NB4 (cell line): ENCODE measurements at places on chromosomes 1 and 21.

DNA sequence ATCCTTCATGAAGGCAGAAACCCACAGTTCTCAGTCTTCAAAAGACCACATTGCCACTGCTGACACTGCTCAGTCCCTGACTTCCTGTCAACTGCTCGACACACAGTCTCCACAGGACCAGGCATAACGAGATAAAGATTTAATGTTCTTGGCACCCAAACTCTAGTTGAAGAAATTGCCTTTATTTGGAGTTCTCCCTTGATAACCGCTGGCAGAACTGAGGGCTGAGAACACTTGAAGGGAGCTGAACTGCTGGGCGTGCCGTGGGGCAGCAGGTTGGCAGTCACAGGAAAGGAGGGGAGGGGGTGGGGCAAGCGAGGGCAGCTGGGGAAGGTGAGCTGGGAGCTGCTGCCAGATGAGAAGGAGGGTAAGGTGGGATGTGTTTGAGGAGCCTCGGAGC lies 15.9 kb downstream of the HENMT1 start:
- DNase-seq, result no peak

DNA sequence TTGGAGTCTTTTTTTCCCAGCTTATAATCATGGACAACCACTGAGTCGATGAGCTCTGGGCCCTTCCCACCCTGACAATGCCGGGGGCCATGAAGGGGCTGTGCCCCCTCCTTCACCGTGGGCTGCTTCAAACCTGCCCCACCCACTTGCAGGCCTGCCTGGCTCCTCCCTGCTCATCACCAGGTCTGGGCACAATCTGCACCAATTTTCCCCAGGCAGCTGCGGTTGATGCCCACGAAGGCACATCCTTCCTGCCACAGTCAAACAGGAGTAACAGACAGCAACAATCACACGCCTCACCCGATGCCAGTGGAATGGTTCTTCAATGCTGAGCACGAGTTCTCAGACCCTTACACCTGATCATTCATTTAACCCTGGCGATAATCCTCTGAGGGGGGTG lies 18.9 kb downstream of the PGLYRP3 start:
- no peak for DNase-seq

DNA sequence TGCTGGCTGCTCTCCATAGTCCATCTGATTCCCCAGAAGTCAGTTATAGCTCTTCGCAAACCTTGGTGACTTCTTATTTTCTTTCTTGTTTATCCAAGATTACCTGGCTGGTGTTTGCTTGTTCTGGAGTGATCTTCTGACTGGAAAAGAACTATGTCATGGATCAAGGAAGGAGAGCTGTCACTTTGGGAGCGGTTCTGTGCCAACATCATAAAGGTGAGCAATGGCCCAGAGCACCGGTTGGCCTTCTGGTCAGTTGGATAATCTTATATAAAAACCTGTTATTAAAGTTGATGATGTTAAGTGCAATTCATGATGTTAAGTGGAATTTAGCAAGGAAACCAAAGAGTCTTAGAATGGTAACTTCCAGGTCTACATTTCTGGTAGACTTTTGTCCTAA lies 672 bp downstream of the DHDDS start:
- no peak for DNase-seq

DNA sequence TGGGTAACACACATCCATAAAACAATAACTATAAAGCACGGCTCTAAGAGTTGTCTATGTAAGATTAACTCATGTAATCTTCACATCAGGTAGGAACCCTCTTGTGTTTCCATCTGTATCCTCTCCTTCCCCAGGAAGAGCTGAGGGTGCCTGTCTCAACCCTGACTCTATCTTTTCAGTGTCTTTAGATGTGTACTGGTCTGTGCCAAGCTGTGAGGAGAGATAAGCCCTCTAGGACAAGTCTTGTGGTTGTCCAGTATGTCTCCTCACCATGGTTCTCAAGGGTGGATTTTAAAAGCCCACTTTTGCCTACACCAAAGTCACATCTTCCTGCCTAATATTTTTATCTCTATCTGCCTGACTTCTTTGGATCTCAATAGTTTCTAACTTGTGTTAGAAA lies 300.1 kb downstream of the KCNT2 start:
- no peak for DNase-seq

- DNase-seq, result peak; percentile 77
These were observed 125.1 kb downstream of the MRPS6 start for GRCh38 chr21:34198231-34199120.

GRCh38 chr21:27447843-27448242 lies 481.0 kb upstream of the ADAMTS5 start:
- no peak for DNase-seq

- DNase-seq, result no peak
These were observed 381.1 kb upstream of the NCAM2 start for GRCh38 chr21:20617130-20617529.

DNA sequence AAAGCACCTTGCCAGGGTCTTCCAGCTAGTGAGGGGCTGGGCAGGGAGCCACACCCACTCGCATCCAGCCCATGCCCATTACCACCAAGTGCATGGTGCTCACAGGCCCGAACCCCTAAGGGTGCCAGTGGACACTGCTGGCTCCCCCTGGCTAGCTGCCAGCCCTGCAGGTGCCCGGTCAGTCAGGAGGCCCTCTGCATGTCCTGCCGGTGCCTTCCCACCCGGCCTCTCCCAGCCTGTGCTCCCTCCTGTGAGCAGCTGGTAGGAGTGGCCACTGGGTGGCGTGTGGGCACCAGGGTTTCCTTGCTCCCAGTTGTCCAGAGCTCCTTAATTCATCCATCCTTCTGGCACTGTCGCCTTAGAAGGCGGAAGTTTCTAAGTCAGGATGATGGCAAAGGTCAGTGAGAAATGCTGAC lies 33.4 kb downstream of the QSOX1 start:
- DNase-seq, result peak; percentile 59

DNA sequence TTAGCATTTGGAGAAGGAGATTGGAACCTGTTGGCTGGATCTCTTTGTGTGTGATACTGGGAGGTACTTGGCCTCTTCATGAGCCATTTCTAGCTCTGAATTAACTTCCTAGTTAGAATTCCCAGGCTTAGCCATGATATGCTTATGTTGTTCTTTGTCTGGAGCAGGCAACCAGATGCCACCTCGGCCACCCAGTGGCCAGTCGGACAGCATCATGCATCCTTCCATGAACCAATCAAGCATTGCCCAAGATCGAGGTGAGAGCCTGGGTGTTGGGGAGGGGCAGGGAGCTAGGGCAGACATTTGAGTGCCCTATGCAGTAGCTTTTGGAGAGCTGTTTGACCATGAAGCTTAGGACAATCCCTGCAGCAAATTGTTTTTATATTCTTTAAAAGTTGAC lies 26.5 kb upstream of the PIGV start:
- DNase-seq, result peak; percentile 26

- DNase-seq, result no peak
These were observed 3.9 kb downstream of the KCNA10 start for GRCh38 chr1:110515041-110515440.

GRCh38 chr1:54070171-54070837 lies 16.9 kb downstream of the TCEANC2 start:
- peak; percentile 72 for DNase-seq

DNA sequence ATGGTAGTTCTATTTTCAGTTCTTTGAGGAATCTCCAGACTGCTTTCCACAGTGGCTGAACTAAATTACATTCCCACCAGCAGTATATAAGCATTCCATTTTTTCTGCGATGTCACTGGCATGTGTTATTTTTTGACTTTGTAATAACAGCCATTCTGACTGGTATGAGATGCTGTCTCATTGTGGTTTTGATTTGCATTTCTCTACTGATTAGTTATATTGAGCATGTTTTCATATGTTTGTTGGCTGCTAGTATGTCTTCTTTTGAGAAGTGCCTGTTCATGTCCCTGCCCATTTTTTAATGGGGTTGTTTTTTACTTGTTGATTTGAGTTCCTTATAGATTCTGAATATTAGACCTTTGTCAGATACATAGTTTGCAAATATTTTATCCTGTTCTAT lies 87.9 kb downstream of the RPS6KC1 start:
- DNase-seq, result no peak

DNA sequence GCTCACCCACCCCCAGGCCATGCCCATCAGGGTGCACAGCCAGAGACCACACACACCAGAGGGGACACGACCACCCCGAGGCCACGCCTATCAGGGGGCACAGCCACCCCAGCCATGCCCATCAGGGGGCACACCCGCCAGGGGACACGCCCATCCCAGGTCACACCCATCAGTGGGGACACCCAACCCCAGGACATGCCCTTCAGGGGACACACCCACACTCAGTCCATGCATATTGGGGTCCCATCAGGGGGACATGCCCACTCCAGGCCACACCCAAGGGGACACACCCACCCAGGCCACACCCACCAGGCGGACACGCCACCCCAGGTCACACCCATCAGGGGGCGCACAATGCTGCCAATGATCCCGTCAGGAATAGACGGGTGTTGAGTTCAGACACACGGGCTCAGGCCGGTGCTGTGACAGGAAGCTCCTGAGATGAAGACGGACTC lies 20.7 kb downstream of the MCM3AP start:
- peak; percentile 17 for DNase-seq

DNA sequence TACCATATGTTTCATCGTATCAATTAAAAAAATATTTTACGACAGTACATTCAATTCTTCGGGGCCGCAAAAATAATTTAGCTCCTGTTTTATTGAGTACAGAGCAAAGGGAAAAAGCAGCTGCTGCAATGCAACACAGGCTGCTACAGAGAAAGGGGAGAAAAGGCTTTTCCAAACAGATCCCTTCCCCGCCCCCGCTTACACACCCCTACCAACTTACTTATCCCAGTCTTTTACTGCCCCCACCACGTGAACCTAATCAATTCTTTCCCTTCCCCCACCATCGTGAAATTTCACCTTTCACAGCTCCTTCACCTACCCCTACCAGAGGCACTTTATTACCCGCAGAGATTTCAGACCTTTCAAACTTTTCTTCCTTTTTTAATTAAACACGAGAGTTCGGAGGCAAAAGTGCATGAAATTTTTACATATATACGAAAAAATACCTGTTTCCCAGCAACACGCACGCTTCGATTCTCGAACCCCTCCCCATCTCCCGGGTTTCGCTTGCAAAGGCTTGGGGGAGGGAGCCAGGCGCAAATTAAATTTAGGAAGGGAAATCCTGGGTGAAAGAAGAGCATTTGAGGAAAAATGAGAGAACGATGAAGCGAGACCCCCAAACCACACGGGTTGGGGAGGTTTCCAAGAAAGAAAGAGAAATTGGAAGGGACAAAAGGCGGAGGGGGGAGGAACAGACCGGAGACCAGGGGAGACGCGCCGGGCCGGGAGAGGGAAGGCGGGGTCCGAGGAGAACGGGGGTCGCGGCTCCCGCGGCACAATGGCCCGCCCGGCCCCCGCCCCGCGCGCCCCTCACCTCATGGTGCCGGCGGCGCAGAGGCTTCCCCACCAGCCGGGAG lies 823 bp downstream of the ENAH start:
- DNase-seq, result peak; percentile 21

DNA sequence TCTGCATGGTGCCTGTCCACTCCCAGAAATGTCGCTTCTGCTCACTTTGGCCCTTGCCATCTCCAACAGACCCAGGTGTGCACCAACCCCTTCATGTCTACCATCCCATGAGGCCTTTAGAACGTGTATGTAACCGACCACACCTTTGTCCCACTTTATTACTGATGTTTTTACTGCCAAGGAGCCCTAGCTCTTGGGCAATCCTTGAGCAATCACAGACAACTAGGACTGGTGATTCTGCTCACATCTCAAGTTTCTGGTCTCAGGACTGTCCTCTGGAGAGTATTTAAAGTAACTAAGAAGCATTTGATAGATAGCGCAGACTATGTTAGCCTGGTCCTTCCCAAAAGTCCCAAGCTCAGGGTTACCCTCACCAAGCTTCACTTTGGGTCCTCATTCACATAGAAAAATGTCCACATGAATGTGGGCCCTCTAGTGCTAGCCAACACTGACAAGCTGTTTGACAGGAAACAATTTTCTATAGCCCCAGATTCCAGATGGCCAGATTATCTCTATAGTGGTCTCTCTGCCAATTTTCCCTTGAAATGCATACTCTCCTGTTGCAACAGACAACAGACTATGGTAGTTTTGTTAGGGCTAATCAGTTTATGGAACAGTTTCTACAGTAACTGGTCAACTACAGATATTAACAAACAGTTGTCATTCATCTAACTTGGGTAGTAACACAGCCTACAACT lies 6.9 kb upstream of the TMEM81 start:
- DNase-seq, result no peak

DNA sequence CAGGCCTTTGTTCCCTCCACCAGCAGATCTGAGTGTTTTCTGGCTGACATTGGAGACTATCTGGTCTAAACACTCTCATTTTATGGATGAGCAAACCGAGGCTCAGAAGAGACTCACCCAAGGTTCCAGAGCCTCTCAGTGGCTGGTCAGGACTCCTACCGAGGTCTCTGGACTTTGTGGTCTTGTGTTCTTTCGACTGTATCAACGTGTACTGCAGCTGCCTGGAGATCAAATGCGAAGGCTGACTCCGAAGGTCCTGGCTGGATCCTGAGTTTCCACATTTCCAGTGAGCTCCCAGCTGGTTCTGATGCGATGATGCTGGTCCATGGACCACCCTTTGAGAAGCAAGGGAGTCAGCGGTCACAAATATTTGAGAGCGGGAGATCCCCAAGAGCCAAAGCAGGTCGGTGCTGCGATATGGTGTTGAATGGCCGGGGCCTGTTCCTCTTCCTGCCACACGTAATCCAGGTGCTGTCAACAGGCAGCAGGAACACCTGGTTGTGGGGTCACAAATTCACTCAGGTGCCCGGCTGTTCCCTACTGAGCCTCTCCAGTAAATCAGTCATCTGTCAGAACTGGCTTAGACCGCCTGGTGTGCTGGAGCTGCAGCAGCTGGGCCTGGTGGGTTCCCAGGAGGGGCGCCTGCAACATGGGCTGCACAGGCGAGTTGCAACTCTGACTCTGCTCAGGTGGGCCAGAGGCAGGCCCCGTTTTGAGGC lies 94.8 kb upstream of the USP24 start:
- no peak for DNase-seq

DNA sequence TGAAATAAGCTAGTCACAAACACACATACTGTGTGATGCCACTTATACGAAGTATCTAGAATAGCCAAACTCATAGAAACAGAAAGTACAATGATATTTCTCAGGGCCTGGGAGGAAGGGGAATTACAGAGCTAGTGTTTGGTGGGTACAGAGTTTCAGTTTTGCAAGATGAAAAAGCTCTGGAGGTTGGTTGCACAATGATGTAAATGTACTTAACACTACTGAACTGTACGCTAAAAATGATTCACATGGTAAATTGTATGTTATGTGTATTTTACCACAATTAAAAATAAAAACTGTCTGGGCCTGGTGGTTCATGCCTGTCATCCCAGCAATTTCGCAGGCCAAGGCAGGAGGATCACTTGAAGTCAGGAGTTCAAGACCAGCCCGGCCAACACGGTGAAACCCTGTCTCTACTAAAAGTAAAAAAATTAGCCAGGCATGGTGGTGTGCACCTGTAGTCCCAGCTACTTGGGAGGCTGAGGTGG lies 15.3 kb upstream of the FHAD1 start:
- DNase-seq, result peak; percentile 25

DNA sequence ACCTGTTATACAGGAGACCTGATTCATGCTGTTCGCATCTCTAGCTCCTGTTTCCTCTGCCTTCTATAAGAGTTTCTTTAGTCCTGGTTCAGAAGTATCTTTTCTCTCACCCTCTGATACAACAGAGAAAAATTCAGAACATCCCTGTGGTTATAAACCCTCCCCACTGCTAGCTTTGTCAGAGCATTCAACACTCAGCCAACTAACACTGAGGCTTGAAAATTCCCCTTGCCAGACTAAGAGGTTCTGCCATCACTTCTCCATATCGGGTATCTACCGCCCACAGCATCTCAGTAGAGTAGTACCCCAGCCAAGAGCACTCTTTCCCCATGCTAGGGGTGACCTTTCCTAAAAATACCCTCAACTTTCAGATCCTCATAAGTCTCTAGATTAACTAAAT lies 19.6 kb upstream of the PIK3R3 start:
- no peak for DNase-seq
